ENCODE measurements at places on chromosomes 7 and 10.

DNA sequence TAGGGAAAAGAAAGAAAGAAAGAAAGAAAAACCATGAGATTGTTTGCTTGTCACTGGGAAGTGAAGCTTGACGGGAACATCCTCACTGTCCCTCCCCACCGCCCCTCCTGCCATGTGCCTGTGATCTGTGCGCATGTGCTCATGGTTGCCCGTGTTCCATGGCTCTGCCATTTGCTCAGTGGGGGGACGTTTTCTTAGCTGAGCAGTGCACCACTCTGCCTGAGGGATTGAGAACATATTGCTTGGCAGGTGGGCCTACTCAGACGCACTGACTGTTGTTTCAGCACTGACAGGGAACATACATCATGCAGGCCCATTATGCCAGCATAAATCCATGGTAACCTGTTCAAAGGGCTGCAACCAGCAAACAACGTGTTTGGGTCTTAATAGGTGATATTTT lies 747.9 kb upstream of the GALNT17 start:
- no peak for DNase-seq

DNA sequence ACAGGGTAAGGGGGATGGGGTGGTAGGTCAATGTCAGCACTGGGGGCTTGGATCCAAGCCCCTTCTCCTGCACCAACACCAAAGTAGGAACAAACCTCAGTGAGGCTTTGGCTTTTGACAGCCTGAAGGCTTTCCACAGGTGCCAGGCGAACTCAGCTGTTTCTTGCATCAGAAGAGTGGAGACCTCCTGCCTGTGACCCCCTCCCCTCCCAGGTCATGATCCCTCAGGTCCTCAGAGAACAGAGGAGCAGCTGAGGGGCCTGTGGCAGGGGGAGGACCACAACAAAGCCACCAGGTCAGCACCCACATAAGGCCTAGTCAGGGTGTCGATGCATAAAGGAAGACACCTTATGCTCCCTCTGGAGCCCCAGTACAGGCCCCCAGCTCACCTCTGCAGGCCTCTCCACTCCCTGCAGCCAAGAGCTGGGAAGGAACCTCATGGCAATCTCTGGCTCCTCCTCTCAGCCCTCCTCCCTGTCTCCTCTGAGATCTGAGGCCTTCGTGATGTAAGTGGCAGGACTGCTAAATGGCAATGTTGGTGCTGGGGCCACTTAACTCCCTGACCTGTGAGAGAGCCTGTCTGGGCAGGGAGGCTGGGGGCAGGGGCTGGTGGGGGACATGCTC lies 19.1 kb upstream of the PRRT4 start:
- no peak for DNase-seq

GRCh38 chr10:77795426-77796055 lies 131.0 kb downstream of the DLG5 start:
- no peak for DNase-seq

GRCh38 chr7:100791881-100792666 lies 35.2 kb downstream of the EPHB4 start:
- no peak for DNase-seq

DNA sequence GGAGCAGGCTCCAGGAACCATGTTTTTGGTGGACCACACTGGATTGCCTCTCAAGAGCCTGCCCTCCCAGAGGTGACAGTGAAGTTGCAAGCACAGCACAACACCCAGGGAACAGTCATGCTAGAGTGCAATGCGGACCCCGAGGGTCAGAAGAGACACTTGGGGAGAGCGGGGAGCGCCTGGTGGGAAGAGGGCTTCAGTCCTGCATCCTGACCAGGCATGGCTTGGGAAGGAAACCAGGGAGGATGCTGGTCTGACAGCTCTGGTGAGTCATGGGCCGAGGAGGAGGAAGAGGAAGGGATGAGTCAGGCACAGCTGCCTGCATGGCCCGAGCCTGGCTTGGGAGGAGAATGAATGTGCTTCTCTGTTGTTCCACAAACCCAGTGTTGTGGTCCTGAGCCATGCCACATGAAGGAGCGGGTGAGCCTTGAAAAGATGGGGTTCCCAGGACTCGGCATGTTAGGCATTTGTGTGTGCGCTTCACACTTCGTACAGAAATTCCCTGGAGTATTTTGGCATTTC lies 29.5 kb upstream of the ANKRD2 start:
- DNase-seq = peak; percentile 79

DNA sequence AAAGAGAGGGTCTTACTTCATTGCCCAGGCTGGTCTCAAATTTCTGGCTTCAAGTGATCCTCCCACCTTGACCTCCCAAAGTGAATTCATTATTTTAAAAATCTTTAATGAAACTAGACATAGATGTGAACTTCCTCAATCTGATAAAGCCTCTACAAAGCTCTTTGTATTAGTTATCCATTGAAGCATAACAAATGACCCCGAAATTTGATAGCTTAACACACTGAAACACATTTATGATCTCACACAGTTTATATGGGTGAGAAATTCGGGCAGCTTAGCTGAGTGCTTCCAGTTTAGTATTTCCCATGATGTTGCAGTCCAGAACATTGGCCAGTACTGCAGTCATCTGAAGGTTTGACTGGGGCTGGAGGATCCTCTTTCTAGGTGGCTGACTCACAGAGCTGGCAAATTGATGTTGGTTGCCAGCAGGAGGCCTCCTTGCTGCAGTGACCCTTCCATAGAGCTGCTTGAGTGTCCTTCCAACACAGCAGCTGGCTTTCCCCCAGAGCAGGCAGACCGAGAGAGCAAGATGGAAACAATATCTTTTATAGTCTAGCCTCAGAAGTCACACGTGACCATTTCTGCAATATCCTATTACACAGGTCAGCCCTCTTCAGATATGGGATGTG lies 16.6 kb upstream of the WNT8B start:
- no peak for DNase-seq

DNA sequence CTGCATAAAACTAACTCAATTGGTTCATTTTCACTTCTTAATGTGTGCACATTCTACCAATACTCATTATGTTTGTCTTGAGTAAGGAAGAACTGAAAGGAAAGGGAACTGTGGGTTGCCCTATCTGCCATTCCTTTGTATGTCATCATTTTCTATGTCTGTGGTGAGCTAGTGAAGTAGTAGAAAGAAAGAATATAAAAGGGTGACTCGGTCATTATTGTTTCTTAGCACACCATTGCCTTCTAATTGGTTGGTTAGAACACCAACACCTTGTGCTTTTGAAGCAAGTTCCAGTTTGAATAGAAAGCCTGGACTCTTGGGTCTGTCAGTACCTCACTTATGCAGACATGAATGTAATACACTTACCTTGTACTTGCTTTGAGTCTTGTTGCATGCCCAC lies 64.3 kb upstream of the MDFIC start:
- no peak for DNase-seq

- DNase-seq = no peak
Observed at GRCh38 chr7:67593794-67594193, 597.2 kb downstream of the TYW1 start.

- DNase-seq = no peak
Observed at GRCh38 chr7:24366876-24367275, 82.9 kb downstream of the NPY start.

- no peak for DNase-seq
Observed at GRCh38 chr7:130345136-130345535, 520 bp downstream of the CPA5 start.

GRCh38 chr10:97686301-97686961 lies 610 bp downstream of the AVPI1 start:
- DNase-seq = no peak

- DNase-seq = no peak
Observed at GRCh38 chr10:32941357-32941756, 16.7 kb downstream of the ITGB1 start.

DNA sequence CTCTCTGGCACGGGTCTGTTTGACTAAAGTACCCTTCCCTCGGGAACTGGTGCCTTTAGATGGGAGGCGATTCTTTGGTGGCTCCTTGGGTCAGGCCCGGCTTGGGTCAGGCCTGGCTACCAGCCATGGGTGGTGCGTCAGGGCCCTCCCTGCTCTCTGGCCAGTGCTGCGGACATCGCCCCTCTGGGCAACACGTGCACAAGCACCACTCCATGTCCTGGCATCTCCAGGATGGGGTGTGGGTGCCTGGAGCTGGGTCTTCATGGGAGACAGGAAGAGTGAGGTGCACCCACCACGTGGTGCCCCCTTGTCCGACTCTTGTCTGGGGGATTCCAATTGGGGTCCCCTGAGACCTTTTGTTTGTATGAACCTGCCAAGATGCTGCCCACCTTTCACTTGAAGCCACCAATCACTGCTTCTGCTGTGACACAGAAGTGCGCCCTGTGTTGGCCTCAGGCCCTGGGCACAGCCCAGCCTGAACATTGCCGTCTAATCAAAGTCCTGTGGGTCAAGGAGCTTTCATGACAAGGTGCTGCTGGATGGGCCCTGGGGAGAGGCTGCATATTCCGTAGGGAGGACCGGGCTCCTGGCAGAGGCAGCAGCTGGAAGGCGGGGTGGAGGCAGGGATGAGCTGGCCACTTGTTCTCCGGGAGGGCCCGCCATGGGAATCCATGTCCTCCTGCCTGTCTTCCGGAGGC lies 11.1 kb upstream of the PWWP2B start:
- DNase-seq = no peak

GRCh38 chr7:91034459-91035368 lies 229.5 kb upstream of the FZD1 start:
- no peak for DNase-seq

- DNase-seq = no peak
Observed at GRCh38 chr10:24382979-24383663, 174.2 kb downstream of the KIAA1217 start.

GRCh38 chr10:113735913-113736312 lies 15.6 kb upstream of the PLEKHS1 start:
- no peak for DNase-seq

- DNase-seq = no peak
Observed at GRCh38 chr7:29282819-29283414, 88.3 kb downstream of the CHN2 start.

DNA sequence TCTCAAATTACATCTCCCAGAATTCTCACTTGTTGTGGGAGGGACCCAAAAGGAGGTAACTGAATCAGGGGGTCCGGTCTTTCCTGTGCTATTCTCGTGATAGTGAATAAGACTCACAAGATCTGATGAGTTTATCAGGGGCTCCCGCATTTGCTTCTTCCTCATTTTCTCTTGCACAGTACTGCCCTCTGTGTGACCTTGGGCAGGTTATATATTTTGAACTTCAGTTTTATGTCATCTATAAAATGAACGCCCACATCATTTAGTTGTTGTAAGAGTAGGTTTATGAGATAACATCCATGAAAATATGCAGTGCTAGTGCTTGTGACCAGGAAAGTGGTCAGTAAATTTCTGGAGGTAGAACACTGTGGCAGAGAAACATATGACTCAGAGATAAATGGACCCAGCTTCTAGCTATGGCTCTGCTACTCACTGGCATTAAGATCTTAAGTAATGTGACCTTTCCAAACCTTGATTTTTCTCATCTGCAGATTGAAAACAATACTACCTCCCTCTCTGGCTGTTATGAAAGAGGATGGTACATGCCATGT lies 44.3 kb downstream of the SCRN1 start:
- DNase-seq = no peak

GRCh38 chr7:16989811-16990413 lies 108.1 kb upstream of the AGR3 start:
- DNase-seq = no peak

GRCh38 chr7:155715111-155715805 lies 70.8 kb downstream of the RBM33 start:
- no peak for DNase-seq

GRCh38 chr10:43680035-43680434 lies 31.4 kb upstream of the ZNF32 start:
- DNase-seq = no peak

GRCh38 chr7:14381936-14382335 lies 392.5 kb upstream of the ETV1 start:
- no peak for DNase-seq

DNA sequence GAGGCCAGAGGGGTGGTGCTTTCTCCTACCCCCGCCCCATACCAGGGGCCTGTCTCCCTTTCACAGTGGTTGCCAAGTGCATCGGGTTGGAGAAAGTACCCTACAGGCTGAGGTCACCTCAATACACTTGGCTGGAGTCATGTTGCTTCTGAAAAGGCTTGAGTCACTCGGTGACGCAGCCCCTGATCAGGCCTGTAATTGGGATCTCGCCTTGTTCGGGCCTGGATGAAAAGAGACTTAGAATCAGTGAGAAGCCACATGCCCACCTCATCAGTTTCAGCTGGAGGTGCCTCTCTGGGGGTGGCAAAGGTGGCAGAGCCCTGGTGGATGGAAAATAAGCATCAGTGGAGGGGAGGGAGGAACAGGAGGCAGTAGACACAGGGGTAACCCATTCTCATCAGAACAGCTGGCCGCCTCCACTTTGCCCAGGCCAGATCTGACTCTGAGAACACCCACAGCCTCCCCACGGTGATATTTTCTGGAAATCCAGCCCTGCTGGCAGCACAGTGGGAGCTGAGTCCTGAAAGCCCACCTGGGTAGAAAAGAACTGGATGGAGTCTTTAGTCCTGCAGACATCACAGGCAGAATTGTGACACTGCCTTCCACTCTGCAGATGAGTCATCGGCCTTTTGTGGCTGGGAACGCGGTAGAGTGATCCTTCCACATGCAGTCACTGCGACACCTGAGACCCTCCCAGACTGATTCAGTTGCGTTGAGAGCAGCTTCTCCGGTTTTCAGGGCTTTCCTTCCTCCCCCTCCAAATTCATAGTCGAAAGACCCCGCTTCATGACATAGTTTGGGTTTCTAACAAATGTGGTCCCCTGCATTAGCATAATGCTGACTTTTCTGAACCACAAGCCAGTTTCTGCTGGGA lies 108.0 kb downstream of the GRK5 start:
- peak; percentile 72 for DNase-seq

- no peak for DNase-seq
Observed at GRCh38 chr10:67912331-67912946, 28.0 kb downstream of the SIRT1 start.

DNA sequence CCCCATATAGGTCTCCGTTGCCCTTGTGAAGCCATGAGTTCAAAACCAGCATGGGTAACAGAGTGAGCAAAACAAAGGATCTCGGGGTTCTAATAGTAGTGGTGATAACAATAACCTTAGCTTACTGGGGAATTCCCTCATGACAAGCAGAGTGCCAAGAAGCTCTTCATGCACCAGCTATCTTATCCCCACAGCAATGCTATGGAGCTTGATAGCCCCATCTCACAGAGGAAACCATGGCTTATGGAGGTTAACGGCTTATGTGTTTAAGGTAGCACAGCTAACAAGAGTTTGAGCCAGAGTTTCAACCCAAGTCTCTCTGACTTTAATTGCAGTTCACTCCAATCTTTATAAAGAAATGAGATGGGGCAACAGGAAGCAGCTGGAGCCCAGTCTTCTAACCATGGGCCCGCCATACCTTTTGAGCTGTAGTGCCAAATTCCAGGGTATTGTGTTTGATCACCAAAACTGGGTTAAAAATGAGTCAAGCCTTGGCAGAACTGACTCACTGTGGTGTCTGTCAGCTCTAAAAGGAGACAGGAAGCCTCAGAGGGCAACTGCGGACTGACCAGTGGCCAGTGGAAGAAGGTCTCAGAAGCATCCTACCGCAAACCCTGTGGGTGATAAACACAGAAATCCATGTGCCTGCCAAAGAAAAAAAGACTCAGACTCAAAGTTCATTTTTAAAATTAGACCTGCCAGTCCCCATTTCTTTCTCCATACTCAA lies 16.5 kb upstream of the PLAU start:
- no peak for DNase-seq

- DNase-seq = no peak
Observed at GRCh38 chr7:66421830-66422475, 206.7 kb upstream of the KCTD7 start.

Measured in 8988T (cell line).